Right lung (tissue), 10 donors: ENCODE measurements at places on chromosomes 1 and 21. TPM values are rescaled to one million over a fixed set of nuclear protein-coding genes. Genes with fewer than 3 reads are reported as not detected.

SPRR2D gene
- not detected for polyA plus RNA-seq

RGS13 gene
- 3.2 TPM for polyA plus RNA-seq

GRCh38 chr21:21373969-21374368, 375.8 kb downstream of the NCAM2 start:
- no peak for DNase-seq

- no peak for DNase-seq
Observed at GRCh38 chr1:150965605-150966004, 9.0 kb downstream of the CERS2 start.

DNA sequence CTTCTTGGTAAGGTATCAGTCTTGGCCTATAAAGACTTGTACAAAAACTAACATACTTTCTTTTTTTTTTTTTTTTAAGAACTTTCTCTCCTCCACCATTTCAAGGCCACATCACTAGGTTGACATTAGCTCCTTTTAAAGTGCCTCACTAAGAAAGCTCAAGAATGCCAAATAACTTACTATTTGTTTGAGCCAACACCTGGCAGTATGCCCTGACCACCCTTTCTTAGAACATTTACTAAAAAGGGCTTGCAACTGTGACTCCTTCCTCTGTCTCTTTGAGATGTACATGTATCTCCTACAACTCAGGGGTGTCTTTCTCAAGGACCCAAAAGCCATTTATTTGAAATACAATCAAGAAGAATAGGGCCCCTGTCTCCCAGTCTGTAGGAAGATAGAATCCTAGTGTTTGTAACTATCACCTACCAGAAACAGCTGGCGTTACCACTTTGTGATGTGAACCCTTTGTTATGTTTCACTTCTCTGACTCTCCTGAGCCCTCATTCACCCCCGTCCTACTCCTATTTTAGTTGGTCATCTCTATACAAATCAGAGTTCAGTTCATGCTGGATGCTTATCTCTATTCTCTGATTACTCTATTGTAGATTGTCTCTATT, 12.2 kb upstream of the SAMD13 start:
- no peak for DNase-seq

DNA sequence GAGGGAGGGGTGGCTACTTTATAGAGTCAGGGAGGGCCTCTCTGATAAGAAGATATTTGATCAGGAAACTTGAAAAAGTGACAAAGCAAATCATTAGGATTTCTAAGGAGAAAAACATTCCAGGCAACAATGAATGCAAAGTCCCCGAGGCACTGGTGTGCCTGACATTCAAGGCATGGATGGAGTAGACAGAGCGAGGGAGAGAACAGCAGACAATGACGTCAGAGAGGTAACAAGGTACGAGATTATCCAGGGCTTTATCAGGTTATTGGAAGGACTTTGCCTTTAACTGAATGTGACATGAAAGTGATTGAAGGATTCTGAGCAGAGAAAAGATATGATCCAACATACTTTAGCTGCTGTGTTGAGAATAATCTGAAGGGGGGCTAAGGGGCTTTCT, 72.4 kb upstream of the GNG4 start:
- no peak for DNase-seq

DNA sequence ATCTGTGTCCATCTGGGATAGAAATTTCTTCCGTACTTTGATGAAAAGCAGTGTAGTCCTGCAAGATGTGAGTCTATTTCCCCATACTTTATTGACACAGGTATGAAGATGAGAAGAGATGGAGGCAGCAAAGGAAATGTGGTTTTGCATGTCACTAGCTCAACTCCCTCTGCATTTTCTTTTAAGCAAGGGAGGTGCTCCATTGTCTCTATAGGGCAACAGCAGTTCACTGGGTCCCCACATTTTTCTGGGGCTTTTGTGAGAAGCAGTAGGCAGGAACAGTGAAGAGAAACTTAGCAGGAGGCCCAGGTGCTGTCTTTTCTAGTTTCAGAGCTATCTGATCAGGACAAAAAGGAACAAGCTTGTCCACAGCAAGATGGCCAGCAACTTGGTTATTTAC, 37.1 kb downstream of the C21orf91 start:
- no peak for DNase-seq

GRCh38 chr1:78843111-78843510, 163.4 kb downstream of the ADGRL4 start:
- DNase-seq: no peak

- no peak for DNase-seq
Observed at GRCh38 chr1:82775406-82776000, 974.8 kb downstream of the ADGRL2 start.

DNA sequence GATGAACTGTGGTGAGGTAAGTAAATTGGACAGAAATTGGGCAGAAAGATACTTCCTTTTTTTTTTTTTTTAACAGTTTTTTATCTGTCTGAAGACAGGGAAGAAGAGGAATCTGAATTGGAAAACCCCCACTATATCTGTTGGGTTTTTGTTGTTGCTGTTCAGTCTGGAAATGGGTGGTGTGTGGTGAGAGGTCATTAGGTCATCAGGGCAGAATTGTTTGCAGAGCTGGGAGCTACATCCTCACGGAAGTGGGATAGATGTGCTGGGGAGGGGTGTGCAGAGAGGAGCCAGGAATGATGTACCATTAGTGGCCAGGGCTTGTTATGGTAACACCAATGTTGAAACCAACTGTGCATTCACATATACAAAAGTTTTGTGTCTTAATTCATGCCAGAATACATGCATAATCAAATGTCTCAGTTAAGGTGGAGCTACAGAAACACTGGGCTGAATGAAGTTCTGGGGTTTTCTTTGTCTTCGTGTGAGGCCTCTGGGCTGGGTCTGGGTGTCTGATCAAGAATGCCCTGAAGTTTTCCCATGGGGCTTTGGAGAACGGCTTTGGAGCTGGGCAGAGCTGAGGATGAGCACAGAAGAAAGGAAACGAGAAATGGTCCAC, 12.4 kb downstream of the USP25 start:
- no peak for DNase-seq

GRCh38 chr1:221439008-221439746, 302.7 kb downstream of the DUSP10 start:
- DNase-seq: no peak

DNA sequence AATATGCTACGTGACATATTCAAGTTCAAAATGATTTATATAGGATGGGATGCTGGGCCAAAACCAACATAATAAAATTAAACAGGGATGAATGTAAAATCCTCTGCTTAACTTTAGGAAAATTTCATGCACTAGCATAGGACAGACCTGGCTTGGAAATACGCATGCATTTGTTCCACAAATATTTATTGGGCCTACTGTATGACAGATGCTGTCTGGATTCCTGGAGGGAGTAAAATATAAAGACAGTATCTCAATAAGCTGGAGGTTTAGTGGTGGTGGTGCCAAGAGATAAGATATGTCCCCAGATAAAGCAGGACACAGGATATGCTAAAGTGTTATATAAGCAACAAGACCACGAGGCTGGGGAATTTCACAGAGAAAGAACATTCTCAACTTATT, 15.1 kb downstream of the RCSD1 start:
- no peak for DNase-seq
